NCI-H1694 treated with DMSO at 0.1 percent for 48 hours (cell line): ENCODE measurements at places on chromosomes 13 and 19.

- peak; percentile 84 for DNase-seq
Measured at GRCh38 chr19:23075031-23075733, 41.6 kb upstream of the ZNF730 start.

GRCh38 chr19:5343848-5344247, 3.2 kb upstream of the PTPRS start:
- no peak for DNase-seq

DNA sequence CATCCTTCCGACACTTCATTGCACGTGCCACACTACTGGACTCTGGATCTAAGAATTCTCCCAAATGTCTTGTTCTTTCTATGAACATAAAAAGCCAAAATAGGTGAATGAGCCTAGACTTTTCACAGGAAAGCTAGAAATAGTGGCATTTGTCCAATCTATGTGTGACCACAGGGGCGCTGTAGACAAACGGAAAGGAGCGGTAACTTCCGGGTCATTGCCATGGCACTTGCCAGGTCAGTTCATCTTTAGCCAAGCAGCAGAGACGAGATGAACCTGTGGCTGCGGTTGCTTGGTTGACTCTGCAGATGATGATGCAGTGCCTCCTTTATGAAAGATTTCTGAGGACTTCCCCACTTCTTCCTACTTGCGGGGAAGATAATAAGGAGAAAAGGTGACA, 65.6 kb downstream of the ADGRE1 start:
- no peak for DNase-seq

DNA sequence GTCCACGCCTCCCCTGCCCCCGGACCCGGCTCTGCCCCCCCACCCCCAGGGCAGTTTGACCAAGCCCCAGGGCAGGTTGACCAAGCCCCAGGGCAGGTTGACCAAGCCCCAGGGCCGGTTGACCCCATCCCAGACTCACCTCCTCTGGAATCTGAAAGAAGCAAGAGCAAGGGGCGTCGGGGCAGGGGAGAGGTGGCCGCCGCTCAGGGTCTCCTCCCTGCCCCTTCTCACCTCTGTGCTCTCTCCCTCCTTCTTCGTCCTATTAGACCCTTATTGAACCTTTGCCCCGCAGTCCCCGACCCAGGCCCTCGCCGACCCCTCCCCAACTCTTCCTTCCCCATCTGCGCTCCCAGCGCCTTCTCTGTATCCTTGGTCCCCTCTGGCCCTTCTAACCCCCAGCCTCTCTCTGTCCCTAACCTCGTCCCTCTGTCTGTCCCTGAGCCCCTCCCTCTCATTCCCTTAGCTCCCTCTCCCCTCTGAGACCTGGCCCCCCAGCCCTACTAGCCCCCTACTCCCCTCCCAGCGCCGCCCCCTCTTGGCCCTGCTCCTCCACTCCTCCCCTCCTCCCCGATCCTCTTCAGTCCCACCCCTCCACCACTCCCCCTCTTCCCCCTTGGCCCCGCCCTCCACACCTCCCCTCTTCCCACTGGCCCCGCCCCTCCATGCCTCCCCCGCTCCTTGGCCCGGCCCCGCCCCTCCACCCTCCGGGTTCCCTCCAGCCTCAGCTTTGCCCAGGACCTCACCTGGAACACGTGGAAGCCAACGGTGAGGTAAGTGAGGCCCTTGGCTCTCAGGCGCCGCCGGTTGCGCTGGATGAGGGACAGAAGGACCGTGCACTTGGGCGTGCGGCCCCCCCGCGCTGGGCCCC, 7.6 kb downstream of the CAPN12 start:
- DNase-seq = no peak

- no peak for DNase-seq
Measured at GRCh38 chr13:35343417-35343816, 133.1 kb downstream of the MAB21L1 start.

- no peak for DNase-seq
Measured at GRCh38 chr13:49240017-49240416, 7.7 kb upstream of the CDADC1 start.

DNA sequence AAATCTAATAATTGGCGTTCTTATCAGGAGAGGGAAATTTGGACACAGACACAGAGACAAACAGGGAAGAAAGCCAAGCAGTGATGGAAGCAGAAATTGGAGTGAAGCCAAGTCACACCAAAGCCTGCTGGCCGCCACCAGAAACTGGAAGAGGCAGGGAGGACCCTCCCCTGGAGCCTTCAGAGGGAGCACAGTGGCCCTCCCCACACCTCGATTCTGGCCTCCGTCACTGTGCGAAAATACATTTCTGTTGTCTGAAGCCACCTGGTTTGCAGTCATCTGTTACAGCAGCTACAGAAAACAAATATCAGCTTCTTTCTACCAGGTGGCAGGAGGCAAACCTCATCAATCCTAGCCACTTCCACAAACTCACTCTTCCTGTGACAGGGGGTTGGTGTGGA, 8.3 kb upstream of the TLE6 start:
- DNase-seq = peak; percentile 64

DNA sequence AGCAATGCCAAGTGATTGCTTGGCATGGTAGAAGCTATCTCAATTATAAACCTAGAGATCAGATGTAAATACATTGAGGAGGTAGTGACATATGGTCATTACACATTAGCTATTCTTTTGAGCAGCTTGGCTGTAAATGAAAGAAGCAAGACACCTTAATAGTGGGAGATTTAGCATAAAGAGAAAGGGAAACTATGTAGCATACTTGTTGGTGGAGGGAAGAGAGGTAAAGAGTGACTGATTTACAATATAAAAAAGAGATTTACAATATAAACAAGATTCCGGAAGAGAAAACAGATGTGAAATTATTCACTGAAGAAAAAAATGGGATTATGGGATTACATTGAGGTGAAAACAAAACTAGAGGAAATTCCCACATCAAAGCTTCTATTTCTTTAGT, 2009.6 kb downstream of the OLFM4 start:
- DNase-seq = peak; percentile 2

- DNase-seq = no peak
Measured at GRCh38 chr13:111131611-111132010, 16.5 kb downstream of the ARHGEF7 start.
